ENCODE measurements at places on chromosomes 4 and X.

GRCh38 chr4:150540959-150541360, 41.0 kb upstream of the MAB21L2 start:
- no peak for DNase-seq

DNA sequence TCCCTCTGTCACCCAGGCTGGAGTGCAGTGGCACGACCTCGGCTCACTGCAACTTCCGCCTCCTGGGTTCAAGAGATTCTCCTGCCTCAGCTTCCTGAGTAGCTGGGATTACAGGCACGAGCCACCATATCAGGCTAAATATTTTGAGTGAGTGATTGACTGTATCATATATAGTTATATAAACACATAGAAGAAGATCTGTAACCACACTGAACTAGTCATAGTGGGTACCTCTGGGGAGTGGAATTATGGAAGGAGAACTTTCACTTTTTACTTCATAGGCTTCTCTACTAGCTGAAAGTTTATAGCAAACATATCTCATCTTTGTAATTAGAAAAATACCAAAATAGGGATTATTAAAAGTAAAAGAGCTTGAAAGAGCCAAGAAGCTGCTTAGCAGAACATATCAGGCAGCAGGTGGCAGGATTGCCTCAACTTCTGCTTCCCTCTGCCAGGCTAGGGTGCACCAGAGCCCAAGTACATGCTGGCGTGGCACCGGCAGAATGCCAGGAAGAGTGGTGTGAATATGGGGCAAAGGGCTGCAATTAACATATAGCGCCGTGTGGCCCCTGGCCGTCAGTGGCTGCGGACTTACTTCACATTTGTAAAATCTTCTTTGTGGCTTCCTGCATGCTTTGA, 39.5 kb upstream of the CD40LG start:
- no peak for DNase-seq

GRCh38 chrX:30637874-30638815, 15.1 kb upstream of the GK start:
- no peak for DNase-seq

GRCh38 chr4:188078116-188078515, 31.3 kb downstream of the TRIML2 start:
- DNase-seq = no peak

DNA sequence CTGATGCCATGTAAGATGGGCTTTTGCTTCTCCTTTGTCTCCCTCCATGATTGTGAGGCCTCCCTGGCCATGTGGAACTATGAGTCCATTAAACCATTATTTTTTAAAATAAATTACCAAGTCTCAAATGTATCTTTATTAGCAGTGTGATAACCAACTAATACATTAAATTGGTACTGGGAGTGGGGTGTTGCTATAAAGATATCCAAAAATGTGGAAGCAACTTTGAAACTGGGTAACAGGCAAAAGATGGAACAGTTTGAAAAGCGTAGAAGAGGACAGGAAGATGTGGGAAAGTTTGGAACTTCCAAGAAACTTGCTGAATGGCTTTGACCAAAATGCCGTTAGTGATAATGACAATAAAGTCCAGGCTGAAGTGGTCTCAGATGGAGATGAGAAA, 526.7 kb downstream of the SH3BGRL start:
- DNase-seq = no peak

DNA sequence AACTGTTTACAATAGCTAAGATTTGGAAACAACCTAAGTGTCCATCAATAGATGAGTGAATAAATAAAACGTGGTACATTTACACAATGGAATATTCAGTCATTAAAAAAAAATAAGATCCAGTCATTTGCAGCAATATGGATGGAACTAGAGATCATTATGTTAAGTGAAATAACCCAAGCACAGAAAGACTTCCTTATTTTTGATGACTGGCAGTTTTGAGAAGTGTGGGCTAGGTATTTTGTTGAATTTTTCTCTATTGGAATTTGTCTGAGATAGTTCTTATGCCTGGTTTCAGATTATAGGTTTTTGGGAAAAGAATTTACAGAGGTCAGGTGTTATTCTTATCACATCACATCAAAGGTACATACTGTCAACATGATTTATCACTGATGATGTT, 293.8 kb upstream of the ARSJ start:
- DNase-seq = no peak

GRCh38 chr4:113179996-113180395, 130.5 kb downstream of the ANK2 start:
- no peak for DNase-seq

DNA sequence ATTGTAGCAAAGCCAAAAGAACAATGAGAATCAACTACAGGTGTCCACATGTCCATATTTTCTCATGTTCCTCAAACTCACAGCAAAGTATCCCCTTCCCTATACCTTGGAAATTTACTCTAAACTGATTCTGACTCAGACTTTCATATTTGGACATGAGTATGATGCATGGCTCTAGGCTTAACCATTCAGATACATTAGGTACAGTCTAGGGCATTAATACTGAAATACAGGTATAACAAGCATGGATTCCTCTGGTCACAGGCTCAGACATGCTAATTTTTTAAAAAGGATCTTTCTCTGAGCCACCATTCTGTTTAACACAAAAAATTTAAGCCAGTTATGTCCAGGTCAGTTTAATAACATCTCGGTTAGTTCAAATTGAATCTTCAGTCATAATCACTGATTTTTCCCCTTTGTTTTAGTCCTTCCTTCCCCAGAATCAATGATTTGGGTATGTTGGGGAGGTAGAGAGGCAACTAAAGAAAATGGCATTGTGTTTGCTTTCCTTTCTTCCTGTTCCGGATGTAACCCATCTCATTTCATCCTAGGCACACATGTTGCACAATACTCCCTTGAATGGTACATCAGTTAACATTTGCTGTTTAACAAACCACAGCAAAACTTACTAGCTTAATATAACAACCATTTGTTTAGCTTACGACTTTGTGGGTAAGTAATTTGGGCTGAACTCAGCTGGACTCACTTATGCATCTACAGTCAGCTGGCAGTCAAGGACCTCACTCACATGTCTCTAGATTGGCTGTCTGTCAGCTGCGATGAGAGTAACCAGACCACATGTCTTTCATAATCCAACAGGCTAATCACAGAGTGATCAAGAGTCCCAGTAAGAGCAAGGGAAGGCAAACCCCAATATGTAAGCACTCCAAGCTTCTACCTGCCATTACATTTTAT, 75.3 kb upstream of the GRIA3 start:
- no peak for DNase-seq

DNA sequence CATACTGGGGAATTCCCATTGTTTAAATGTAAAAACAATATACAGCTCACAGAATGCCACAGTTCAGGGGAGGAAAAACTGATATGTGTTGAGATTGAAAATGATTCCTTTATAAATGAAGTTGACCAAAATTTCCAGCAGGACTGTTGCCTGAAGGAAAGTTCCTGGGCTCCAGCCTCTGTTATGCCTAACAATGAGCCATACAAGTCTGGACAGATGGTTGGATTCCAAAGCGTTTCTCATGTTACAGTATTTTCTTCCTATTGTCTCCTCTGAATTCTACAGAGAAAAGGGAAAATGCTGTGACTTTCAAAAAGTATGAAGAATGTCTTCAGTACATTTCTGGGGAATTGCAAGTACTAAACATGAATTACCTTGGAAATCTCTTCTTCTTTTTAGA, 73.3 kb downstream of the ALPK1 start:
- no peak for DNase-seq

Measured in GM13976 (cell line).